HCT116 (cell line): ENCODE measurements at places on chromosomes 3 and 15. TPM values are rescaled to one million over a fixed set of nuclear protein-coding genes. Genes with fewer than 3 reads are reported as not detected.

DNA sequence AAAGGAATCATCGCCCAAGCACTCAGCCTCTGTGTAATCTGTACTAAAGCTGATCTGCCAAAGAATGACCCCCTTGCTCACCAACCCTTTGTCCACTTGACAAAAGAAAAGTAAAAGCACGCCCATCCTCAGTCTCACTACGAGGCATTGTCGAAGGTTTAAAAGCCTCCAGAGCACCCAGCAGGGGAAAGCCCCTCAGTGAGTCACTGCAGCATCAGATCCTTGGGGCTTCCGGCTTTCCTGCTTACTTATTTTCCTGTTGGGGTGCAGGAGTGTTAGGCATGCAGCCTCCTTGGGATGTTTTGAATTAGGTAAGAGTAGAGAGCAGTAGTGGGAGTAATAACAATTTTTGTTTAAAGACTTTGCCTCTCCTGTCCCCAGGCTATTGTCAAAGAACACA lies 216.1 kb downstream of the MTHFS start:
- DNase-seq: no peak
- H3K4me1 ChIP-seq: no peaks in the 10 kb centered on the region
- no peaks in the 10 kb centered on the region for H3K36me3 ChIP-seq
- H3K27me3 ChIP-seq: peaks cover 20% of the 10 kb centered on the region; the same call in 1 of the 2 replicates
- no peak overlapping the region for H3K4me3 ChIP-seq

DNA sequence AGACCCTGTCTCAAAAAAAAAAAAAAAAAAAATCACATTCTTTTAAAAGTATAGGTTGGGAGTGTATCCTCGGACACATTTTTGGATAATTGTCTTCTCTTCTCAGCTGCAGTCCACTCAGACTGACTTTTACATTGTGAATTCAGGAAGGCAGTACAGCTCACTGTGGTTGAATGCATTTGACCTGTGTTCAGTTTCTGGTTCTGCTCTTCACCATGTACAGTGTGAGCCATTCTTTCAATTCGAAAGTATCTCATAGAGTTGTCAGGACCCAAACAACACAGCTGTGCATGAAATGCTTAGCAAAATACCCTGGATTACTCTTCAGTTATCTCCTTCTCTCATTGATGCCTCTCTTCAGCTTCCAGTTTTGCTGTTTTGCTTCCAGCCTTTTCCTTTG lies 5.0 kb downstream of the CMTM8 start:
- no peaks in the 10 kb centered on the region for H3K27me3 ChIP-seq
- DNase-seq: no peak
- peaks cover 47% of the 10 kb centered on the region for H3K4me1 ChIP-seq
- H3K27ac ChIP-seq: no peak overlapping the region
- peaks cover 9% of the 10 kb centered on the region; the same call in 1 of the 2 replicates for H3K36me3 ChIP-seq
- H3K4me3 ChIP-seq: no peak overlapping the region

Gene CYP1A1
- total RNA-seq: 1.5 TPM

DNA sequence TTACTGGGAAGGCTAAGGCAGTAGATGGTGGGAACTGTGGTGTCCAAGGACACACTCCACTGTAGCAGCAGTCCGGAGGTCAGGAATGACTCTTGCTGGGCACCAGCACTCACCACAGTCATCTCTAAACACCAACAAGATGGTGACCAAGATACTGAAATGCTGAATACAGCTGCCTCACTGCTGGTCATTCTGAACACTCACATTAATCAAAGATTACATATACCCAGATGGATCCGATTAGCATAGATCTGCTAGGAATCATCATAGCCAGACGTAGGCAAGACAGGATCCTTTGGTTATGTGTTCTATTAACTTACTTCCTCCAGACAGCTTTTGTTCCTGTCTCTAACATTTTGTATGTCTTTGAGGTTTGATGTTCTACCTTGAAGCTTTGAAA lies 134.9 kb upstream of the BFSP2 start:
- no peak overlapping the region for H3K27ac ChIP-seq
- DNase-seq: no peak
- no peak overlapping the region for H3K4me3 ChIP-seq

Gene NLGN1
- not detected for total RNA-seq

- H3K4me1 ChIP-seq: no peaks in the 10 kb centered on the region
- no peaks in the 10 kb centered on the region for H3K36me3 ChIP-seq
- H3K27me3 ChIP-seq: peaks cover 10% of the 10 kb centered on the region; the same call in 1 of the 2 replicates
- no peak overlapping the region for H3K4me3 ChIP-seq
- no peak overlapping the region for H3K27ac ChIP-seq
Observed at GRCh38 chr15:81222007-81222406, 25.3 kb downstream of the IL16 start.

GRCh38 chr3:140296796-140297352 lies 361.9 kb downstream of the CLSTN2 start:
- H3K4me3 ChIP-seq: no peak overlapping the region
- no peaks in the 10 kb centered on the region for H3K4me1 ChIP-seq
- no peak for DNase-seq

DNA sequence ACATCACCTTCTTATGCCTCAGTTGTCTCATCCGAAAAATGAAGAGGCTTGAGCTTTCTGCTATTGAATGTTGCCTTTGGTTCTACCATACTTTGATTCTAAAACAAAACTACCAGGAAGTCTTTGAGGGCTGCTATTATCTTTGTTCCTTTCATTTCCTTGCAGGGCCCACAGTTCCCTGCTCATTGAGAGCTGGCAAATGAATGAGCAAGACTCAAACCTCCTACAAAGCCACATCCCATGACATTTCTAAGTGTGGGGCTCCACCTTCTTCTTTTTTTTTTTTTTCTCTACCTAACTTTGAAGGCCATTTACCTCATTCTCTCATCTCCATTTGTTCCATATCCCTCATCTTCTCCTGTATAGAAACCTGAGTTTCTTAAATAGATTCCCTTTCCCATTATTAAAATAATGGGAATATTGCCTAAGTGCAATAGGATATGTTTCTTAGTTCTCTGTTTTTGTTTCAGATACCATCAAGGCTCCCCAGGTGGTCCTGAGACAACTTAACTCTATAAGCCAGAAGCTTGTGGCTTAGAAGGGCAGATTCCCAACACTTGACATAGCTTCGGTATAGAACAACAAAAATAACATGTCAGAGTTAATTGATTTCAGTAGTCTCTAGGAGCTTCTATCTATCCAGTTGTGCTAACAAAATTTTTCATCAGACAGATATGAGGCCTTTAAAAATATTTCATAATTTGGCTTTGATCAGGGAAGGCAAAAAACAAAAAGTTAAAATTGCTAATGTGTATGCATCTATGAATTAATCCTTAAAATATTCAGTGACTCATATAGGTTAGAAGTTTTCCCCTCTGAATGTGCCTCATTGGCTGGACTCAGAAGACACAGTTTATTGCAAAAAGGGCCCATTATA lies 951.6 kb downstream of the TUSC7 start:
- H3K4me3 ChIP-seq: no peak overlapping the region
- no peaks in the 10 kb centered on the region for H3K4me1 ChIP-seq
- no peak overlapping the region for H3K27ac ChIP-seq
- DNase-seq: no peak
- H3K36me3 ChIP-seq: no peaks in the 10 kb centered on the region

GRCh38 chr3:59150039-59150438 lies 100.2 kb upstream of the CFAP20DC start:
- no peak overlapping the region for H3K27ac ChIP-seq
- peak; percentile 4 for DNase-seq
- no peaks in the 10 kb centered on the region for H3K4me1 ChIP-seq
- no peaks in the 10 kb centered on the region for H3K36me3 ChIP-seq
- no peaks in the 10 kb centered on the region for H3K27me3 ChIP-seq
- H3K4me3 ChIP-seq: no peak overlapping the region

GRCh38 chr3:143121241-143122088 lies 1.9 kb downstream of the CHST2 start:
- H3K4me3 ChIP-seq: no peak overlapping the region
- H3K36me3 ChIP-seq: no peaks in the 10 kb centered on the region
- H3K4me1 ChIP-seq: no peaks in the 10 kb centered on the region
- H3K27ac ChIP-seq: no peak overlapping the region
- H3K27me3 ChIP-seq: peaks cover 3% of the 10 kb centered on the region; the same call in 1 of the 2 replicates

DNA sequence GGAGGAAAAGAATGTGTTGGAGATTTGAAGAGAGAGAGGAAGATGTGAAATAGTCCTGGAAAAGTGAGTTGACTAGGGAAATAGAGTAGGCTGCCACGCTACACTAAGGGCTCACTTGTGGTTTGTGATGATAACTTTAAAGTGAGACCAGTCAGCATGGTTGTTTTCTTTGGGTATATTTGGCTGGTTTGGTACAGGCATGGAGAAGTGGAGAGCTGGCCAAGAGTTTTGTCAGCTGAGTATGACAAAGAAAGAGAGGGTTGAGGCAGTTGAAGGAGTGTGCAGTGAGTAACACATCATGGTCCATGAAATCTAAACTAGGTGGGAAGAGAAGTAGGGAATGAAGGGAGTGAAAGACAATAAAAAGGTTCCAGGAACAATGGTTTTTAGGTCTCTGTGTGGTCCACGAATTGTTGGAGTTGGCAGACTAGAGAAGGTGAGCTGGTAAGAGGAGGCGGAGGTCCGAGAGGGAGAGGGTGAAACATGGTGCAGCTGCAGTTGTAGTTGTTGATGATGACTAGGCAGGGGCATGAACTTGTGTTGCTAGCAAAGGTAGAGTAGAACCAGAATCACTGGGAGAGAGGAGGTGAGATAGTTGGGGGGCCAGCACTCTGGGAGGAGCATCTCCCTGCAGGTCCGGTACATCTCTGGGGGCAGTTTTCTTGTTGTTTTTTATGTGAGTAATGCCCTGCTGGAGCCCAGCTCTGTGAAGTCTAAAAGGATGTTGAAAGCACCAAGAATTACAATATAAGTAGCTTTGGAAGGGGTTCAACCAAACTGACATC lies 21.0 kb downstream of the ZNF80 start:
- no peak for DNase-seq
- no peak overlapping the region for H3K27ac ChIP-seq
- peaks cover 15% of the 10 kb centered on the region; the same call in 1 of the 2 replicates for H3K27me3 ChIP-seq
- H3K4me3 ChIP-seq: no peak overlapping the region
- no peaks in the 10 kb centered on the region for H3K4me1 ChIP-seq
